Stimulated activated CD4-positive, alpha-beta T cell treated with anti-CD3 and anti-CD28 coated beads, TNF-alpha, amount 100 ng/mL, for 24 hours (primary cell): ENCODE measurements at places on chromosomes 11 and 22.

GRCh38 chr22:39316440-39317083, 2.9 kb downstream of the RPL3 start:
- peak; percentile 77 for DNase-seq

DNA sequence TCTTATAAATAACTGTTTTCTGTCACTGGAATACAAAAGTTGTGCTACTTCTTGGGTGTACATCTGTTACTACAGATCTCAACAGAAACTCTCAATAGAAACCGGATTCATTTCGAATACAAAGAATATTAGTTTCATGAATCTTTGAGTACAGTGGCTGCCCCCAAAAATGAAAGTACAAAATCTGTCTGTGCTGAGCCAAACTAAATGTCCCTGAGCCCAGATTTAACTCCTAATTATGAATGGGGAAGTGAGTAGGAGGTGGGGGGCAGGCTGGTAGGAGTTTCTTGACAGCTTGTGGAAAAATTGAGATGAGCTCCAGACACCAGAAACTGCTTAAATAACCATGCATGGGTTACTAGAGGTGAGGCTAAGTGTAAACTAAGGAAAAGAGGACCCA, 41.6 kb downstream of the PITPNB start:
- DNase-seq: no peak

DNA sequence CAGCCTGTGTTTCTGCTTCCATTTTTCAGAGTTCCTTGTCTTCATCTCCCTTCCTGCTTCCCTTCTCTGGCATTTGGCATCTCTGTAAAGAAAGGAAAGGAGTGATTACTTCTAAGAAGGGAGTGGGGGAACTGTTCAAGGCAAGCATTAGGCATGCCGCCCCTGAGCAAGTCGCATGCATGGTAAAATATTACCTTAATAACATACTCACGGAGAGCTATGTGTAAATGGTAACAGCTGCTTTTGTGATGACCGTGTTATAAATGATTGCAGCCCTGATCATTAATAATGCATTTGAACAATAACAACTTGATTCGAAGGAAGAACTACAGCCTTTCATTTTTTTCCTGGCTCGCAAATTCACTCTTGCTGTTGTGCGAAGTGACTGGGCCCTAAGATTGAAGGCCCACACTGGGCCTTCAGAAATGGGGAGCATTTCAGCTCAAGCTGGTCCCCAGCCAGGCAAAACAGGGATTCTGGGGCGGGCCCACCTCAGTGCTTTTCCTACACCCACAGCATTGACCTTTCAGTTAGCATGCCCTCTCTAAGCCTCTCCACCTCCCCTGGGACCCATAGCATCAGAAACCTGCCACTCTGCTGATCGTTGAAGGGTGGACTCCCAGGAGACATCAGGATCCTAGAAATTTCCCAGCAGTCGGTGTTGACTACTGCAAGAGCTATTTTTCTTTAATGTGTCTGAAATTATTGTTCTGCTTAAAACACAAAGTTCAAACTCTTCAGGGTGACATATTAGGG, 263.0 kb upstream of the CADM1 start:
- DNase-seq: no peak

- no peak for DNase-seq
These were observed 925.7 kb upstream of the CCDC90B start for GRCh38 chr11:84211896-84212295.

DNA sequence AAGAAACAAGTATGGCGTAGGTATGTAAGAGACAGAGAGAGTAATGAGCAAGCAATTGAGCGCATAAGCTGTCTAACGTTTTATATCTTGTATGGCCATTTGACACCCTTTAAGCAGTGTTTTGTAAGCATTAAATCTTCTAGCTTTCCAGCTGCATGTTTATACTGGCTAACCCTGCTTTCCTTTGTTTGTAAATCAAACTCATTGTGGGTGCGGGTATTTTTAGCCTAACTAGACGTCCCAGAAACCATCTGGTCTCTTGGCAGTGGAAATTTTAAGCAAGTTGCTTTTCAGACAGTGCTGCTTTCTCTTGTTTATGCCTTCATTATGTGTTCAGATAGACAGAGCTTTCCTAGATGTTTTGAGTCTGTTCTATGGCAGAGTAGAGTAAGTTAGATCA, 73.5 kb downstream of the RNF169 start:
- DNase-seq: no peak

DNA sequence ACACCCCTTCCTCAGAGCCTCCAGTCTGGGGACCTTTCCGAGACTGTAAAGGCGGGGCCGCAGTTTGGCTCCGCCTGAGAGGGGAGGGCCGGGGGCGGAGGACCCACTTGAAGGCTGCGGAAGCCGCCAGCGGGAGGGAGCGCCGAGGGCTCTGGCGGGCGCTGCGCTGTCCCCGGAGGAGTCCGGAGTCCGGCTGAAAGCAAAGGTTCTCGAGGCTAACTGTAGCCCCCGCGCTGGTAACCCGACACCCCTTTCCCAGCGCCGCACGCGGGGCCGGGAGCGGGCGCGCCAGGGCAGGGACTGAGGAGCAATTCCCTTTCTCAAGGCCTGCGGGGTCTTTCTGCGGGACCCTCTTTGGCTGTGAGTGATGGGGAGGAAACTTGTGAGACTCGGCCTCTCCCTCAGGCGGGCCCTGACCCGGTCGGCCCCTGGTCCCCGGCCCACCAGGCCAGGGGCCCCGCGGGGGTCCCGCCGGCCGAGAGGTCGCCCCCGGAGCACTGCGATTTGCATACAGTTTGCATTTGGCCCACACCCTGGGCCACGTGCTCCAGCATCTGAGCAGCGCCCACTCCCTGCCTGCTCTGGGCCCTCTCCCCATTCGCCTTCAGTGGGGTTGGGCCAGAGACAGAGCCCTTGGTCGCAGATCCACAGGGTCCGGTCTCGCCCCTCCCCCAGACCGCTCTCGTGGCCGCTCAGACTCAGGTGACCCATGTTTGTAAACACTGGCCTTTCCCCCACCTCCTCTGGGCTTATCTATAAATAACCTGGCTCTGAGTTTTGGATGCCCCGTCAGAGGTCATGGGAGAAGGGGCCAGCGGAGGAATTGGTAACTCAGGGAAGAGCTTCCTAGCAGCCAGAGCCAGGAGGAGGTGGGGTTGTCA, 519 bp upstream of the ART5 start:
- DNase-seq: peak; percentile 22

DNA sequence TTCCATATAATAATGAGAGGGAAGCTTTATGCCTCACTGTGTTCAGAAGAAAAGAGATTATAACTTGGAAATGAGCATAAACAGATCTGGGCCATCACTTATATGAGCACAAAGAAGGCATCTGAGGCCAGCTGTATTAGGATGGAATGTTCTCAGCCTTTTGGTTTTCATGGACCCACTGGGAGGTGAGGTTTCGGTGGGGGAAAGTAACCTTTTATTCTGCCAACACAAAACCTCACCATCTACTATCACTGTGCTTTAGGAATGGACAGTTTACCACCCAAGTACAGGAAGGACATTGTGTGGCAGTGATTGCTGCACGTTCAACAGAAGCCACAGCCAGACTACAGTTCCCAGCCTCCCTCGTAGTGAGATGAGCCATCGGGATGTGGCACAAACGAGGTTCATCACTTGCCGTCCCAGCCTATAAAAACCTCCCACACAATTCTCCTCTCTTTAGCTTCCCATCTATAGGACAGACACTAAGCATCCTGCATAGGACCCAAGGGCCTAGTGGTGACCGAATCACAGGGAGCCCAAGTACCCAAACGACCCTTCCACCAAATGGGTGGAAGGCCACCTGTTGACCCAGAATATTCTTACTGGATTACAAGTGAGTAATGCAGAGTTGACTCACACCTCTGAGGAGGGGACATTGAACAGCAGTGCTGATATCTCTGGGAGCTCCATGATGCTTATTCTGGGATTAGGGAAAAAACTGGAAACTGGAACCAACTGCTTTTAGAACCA, 121.5 kb upstream of the RAG2 start:
- no peak for DNase-seq

- no peak for DNase-seq
These were observed 22.1 kb downstream of the GGTLC2 start for GRCh38 chr22:22666307-22667091.

GRCh38 chr11:9862981-9863380, 199.1 kb downstream of the SWAP70 start:
- no peak for DNase-seq

DNA sequence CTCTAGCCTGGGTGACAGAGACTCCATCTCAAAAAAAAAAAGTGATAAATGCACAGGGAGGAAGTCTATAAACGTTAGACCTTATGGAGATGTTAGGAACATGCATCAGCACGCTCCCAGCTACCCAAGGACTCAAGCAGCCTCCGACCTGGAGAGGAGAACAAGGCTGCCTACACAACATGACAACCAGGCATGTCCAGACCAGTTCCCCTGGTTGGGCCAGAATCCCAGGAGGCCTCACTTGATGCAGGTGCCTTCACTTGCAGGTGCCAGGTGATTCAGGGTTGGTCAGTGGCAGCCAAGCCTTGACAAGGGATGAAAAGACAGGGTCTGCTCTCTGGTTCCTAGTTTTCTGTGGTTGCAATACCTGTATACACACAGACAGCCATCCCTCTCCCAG, 5.9 kb downstream of the RANGAP1 start:
- DNase-seq: no peak

DNA sequence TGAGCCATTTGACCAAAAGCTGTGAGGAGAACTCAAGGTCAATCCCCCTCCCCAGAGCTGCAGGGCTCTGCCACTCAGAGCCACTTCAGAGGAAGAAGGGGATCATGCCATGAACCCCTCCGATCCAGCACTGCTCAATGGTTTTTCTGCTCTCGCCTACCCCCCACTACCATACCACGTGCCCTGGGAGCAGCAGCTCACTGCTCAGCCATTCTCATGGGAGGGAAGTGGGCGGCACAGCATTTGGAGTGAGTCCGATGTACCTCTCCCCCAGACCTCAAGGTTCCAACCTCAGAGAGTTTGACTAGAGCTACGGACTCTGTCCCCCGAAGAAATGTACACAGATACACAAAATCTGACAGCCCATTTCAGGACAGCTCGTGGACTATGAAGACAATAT, 34.5 kb downstream of the AP1B1 start:
- no peak for DNase-seq

- DNase-seq: no peak
These were observed 197.5 kb downstream of the LARGE1 start for GRCh38 chr22:33722816-33723215.

GRCh38 chr11:19770277-19770676, 57.6 kb downstream of the NAV2 start:
- no peak for DNase-seq

GRCh38 chr11:132409573-132410355, 1039.3 kb downstream of the NTM start:
- no peak for DNase-seq

DNA sequence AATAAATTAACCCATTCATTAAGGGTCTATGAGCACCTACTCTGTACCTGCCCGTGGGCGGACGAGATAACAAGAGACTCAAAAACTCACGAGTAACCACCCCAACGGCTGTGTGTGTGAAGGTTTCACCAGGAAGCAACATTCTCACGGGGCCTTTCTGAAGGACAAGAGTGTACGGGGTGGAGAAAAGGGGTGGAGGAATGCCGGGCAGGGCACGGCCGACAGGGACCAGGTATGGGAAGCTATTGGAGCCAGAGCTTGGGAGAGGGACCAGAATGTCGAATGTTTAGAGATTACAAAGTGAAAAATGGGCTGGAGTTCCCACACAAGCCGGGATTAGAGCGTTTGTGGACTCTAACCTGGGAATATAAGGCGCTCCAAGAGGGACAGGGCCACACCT, 1.6 kb downstream of the KMT5B start:
- no peak for DNase-seq

- DNase-seq: no peak
These were observed 146.0 kb downstream of the OPCML start for GRCh38 chr11:133386262-133386661.
